CD4-positive, alpha-beta T cell treated with Interleukin-10 for 1 hour (primary cell): ENCODE measurements at places on chromosomes 4 and X.

DNA sequence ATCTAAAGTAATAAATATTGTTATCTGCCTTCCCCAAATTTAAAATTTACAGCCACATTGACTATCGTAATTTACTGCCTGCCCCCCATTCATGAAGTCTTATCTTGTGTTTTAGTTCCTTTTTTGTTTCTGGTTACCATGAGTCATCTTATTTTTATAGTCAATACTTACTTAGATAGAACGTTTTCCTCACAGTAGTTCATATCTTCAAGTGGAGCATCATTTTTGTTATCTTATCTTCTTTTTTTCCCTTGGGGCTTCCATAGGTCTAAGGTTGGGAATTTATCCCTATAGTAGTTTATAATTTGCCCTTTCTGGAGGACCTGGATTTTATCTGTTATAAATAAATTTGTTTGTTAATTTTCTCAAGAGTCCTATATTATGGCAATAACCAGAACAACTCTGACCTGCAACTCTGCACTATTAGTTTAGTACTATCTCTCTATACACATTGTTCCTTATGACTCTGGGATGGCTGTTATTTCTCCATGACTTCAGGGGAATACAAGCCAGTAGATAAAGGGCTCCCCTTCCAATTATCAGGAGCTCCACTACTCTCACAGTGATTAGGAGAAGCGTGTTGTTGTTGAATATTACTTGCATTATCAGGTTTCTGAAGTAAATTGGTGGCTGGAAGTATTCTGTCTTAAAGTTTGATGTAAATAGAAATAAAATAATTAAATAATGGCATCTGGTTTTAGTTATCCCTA is 330.6 kb downstream of the GALNTL6 start:
- DNase-seq: no peak

- no peak for DNase-seq
These were observed 18.5 kb upstream of the CXCL8 start for GRCh38 chr4:73721909-73722308.

DNA sequence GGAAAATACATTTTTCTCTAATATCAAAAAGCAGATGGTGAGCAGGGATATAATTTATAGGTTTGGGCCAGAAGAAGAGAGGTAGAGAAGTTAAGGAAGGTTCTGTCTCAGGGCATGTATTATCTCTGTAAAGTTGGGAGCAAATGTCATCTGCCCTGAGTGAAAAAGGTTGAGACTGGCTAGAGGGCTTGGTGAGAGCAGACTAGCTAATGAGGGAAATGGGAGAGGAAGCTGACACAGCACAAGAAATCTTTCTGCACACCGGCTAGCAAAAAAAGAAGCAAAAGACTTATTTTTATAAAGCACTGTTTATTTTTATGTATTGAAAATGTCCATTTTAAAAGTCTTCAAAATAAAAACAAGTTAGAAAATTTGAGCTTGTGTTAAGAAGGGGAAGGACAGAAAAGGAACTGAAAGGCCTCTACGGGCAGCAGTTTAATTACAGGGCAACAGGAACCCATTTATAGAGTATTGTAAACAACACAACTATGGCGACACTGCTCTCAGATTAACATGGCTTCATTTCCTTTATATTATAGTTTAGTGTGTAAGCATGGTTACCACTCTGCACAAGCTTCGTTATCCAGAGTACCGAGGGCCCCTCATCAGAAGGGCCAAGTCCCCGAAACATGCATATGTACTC is 17.4 kb downstream of the CD40LG start:
- no peak for DNase-seq

- DNase-seq: no peak
These were observed 376 bp downstream of the ABCG2 start for GRCh38 chr4:88158038-88158488.

GRCh38 chr4:14379183-14379582 is 623.1 kb upstream of the CPEB2 start:
- DNase-seq: no peak

DNA sequence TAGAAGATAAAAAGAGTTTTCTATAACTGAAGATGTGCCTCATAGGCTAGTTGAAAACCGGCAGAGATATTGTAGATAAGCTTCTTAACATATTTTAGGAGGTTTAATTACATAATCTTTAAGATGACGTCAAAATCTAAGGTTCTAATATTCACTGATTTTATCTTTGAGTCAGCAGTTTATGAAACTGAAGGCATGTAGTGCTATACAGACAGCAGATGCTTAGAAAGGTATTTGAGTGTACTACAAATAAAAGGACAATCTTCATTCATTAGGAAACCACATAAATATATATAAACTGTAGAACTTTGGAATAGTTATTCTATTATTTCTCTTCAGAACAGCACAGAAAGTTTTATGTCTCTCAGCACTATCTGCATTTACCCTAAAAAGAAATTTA is 504.8 kb downstream of the IL15 start:
- no peak for DNase-seq

DNA sequence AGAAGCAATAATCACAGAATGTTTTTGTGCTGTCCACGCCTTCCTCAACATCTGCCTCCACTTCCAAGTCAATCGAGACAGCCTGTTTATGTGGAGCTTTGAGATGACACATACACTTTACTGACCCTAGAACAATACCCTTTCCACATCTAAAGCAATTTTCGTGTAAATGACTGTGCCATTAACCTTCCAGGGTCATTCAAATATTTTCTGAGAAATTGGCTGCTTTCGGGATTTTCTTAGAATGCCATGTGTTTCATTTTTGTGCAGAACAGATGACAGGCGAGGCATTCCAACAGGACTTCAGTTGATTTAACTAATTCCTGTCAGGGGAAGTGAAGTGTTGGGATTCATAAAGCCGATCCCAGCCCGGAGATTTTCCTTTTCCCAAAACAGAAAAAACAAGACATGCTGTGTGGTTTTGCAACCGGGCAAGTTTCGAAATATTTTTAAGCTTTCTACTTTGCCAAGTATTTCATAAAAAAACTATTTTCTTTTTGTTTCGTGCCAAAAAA is 73.9 kb downstream of the SORBS2 start:
- DNase-seq: no peak

GRCh38 chr4:93828995-93829819 is 654 bp downstream of the ATOH1 start:
- DNase-seq: no peak

DNA sequence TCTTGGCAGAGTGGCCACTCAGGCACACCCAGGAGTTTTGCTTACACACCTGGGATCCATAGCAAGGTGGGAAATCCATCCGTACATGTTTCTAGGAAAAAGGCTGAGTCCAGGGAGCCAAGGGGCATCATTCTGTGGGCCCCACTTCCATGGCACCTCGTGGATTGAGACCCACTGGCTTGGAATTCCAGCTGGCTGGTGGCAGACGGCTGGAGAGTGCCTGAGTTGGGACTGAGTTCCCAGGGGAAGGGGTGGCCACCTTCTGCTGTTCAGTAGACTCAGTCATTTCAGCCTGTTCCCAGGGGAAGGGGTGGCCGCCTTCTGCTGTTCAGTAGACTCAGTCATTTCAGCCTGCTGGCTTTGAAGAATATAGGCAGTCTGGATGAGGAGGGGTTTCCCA is 366.0 kb upstream of the GRIA3 start:
- DNase-seq: no peak

DNA sequence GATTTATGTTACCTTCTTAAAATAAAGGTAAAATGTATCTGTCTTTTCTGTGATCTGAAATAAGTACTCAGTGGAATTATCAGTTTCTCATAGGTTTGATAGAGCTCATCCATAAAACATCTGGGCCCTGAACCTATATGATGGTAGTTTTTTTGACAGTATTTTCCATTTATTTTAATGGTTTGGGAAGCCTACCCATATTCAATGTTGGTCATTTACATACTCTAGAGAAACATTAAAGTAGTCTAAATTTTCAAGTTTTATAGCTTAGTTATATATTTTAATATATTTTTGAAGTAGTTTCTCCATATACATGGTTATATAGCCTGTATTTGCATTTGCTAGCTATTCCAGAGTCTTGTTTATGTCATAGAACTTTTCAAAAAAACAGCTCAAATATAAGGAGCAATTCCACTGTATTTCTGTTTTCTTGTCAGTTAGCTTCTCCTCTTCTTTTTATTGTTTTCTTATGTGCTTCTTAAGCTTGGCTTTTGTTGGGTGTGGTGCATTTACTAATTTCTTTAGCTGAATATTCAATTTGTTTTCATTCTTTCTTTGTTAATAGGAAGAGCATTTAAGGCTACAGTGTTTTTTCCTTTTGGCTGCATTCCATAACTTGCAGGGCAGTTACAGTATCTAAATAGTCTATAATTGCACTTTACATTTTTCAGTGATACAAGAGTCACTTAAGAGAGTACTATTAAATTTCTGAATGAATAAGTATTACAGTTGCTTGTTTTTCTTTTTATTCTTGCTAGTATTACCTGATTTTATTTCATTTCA is 181.4 kb downstream of the DKK2 start:
- DNase-seq: no peak

DNA sequence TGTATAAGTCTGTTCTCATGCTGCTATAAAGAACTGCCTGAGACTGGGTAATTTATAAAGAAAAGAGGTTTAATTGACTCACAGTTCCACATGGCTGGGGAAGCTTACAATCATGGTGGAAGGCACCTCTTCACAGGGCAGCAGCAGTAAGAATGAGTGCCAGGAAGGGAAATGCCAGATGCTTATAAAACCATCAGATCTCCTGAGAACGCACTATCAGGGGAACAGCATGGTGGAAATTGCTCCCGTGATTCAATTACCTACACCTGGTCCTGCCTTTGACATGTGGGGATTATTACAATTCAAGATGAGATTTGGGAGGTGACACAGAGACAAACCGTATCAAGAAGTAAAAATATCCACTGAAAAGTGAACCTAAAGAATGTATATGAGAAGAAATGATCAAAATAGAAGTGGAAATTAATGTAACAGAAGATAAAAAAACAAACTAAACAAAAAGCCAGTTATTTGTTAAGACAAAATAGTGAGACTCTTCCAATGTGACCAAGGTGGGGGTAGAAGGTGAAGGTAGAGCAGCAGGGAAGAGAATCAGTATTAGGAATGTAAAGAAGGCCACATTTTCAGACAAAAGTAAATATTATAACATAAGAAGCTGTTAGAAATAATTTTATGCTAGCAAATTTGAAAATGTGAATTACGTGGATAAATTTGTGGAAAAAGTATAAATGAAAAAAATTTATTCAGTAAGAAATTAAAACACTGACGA is 372.9 kb downstream of the NKX6-1 start:
- no peak for DNase-seq

DNA sequence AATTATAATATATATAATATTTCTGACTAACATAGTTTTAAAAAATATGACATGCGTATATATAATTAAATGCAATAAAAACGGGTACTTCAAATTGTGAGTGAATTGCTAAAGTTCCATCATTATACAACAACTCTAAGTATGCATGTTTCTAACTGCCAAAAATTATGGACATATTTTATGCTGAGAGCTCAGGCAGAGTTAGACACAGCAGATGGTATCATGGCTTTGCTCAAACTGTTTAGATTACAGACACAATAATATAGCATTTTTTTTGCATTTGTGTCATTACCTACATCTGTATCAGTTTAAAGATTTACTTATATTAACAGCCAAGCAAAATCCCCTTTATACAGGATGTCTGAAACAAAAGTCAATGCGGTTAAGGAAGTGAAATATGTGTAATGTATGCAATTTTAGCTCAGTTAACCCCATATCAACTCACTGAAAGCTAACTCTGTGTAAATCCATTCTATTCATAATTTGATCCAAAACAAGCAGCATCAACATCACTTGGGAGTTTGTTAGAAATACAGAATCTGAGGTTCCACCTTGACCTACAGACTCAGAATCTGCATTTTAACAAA is 119.1 kb upstream of the CNKSR2 start:
- no peak for DNase-seq

DNA sequence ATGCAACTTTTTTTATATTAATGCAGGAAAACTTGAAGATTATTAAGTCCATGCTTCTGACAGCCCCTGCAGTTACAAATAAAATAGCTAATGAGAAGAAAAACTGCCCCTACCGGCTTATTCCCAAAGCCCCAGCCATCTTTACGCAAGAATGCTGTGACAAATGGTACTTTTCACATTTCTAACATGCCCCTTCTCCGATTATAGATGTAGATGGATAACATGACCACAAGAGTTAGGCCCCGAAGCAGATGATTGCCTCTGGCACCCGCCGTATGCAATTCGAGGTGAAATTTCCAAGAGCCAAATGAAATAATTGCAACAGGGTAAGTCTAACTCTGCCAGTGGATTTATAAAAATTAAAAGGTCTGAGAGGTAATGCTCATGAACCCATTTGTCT is 319.4 kb upstream of the TAPT1 start:
- DNase-seq: no peak

DNA sequence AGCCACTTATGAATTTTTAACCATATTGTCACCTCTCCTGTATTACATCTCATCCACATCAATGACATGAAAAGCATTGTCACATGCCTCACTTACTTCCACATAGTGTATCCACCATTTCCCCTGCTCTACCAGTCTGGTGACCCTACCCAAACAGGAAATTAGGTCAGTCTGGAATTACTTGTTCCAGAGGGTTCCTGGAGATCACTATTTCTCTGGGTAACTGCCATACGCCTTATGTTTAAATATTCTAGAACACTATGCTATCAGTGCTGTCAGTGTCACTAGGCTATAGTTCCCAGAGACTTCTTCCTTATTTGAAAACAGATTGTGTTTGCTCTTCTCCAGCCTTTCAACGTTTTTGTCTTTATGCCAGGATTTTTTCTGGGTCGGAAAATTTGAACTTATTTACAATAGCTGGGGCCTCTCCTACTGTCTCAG is 15.0 kb downstream of the SRPX2 start:
- no peak for DNase-seq

GRCh38 chrX:132023896-132024386 is 839 bp downstream of the STK26 start:
- peak; percentile 54 for DNase-seq

- DNase-seq: no peak
These were observed 37.0 kb downstream of the HTT start for GRCh38 chr4:3111461-3111860.

GRCh38 chr4:41374490-41374889 is 117.8 kb downstream of the UCHL1 start:
- no peak for DNase-seq

DNA sequence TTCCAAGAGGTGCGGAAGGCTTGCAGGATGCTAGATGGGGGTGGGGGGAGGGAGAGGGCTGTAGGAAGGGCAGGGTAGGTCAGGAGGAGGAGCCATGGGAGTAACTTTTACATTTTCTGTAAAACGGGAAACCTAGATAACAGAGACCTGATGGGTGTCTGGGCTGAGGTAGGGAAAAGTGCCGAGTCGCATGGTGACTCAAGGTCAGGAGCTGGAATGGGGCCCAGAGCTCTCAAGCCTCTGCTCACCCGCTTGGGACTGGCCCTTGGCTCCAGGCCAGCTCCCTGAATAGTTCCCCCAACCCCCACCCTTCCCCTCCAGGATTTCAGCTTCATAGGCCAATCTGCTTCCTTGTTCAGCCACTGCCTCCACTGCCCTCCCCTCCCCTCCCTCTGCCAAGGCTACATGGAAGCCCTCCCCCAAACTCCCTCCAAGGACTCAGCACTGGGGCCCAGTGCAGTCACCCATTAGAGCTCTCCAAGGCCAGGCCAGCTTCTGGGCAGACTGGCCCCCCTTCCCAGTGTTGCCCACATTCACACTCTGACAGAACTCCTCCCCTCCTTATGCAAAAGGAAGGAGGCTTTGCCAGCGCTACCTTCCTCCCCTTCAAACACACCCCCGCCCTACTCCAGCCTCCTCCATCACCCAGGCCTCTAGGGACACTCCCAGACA is 43.6 kb downstream of the TSC22D3 start:
- no peak for DNase-seq

- no peak for DNase-seq
These were observed 28.1 kb upstream of the HPGDS start for GRCh38 chr4:94370533-94371254.
